ENCODE measurements at places on chromosomes 1 and 21.

DNA sequence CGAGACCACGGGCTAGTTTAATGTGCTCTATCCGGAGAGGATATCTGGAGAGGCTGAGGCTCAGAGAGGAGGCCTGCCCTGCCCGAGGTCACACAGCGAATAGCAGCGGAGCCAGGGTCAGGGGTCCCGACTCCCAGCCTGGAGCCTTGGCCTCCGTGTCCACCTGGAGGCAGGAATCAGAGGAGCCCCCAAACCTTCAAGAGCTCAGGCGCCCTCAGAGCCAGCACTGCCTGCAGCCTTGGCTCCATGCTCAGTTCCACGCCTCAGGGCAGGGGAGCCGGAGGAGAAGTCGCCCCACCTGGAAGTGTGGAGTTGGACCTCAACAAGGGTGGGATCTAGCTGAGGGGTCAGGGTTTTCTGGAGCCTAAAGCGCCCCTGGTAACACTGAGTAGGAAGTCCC, 2.0 kb upstream of the ASCL5 start:
- DNase-seq = no peak

DNA sequence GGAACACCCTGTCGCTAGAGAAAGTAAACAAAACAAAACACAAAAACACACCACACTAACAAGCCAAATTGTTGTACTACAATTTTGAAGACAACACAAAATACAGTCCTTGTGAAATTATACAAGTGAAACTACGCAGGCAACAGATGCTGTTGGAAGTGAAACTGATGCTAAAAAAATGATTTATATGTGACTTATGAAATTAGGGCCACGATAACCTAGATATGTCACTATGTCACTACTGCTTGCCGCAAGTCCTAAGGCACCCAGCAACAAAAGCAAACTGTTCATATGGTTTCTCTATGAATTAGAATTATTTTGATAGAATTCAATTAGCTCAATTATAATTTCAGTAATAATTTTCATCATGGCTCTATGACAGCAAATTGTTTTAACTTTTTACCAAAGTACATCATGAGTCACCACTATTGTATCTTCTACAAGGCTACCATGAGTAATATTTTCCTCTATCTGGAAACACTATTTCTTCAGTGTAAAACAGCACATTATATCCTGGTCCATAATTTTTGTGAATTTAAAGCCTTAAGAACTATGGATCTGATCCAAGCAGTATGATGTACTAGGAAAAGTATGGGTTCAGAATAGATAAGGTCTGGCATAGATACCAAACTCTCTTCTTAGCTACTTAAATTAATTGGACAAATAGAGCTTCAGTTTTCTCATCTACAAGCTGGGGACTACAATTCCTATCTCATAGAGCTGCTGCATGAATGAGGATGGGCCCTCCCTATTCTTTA, 216.3 kb downstream of the COL11A1 start:
- no peak for DNase-seq

GRCh38 chr1:24125456-24125855, 13.5 kb upstream of the MYOM3 start:
- DNase-seq = no peak

GRCh38 chr21:38646213-38646837, 148.0 kb upstream of the ERG start:
- no peak for DNase-seq

GRCh38 chr1:150558761-150559655, 9.8 kb downstream of the ADAMTSL4 start:
- peak; percentile 69 for DNase-seq

GRCh38 chr1:41239988-41240610, 2.0 kb downstream of the SCMH1 start:
- peak; percentile 62 for DNase-seq

DNA sequence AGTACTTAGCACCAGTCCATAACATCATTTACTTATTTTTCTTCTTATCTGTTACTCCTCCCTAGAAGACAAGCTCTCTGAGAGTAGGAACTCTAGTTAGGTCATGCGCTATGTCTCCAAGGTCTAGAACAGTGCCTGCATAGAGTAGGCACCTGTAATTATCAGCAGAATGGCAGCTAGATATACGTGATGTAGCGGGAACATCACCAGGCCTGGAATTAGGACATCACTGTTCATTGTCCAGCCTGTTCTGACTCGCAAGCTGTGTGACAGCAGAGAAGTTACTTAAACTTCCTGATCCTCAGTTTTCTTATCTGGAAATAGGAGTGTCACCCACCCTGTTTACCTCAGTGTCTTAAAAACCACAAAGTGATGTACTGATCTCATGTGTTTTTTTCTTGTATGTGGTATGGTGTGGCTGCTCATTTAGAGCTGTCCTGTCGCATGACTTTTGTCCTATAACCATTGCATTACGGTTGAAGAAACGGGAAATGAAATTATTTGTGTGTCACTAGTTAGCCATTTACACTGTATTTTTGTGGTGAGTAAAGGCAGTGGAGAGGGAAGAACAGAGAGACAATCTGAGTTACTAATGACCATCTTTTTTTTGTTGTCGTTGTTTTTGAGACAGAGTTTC, 37.1 kb upstream of the EXO1 start:
- DNase-seq = peak; percentile 18

GRCh38 chr1:21491488-21492355, 17.5 kb upstream of the ALPL start:
- DNase-seq = no peak
